CD4-positive, alpha-beta T cell treated with Interleukin-21 for 1 hour (primary cell): ENCODE measurements at places on chromosomes 7 and 10.

GRCh38 chr10:79947083-79947415 lies 1.9 kb downstream of the SFTPD start:
- no peak for DNase-seq

GRCh38 chr7:16647435-16647960 lies 1.5 kb downstream of the BZW2 start:
- DNase-seq: no peak

- DNase-seq: peak; percentile 13
Observed at GRCh38 chr7:141649865-141650634, 51.9 kb downstream of the DENND11 start.

- DNase-seq: no peak
Observed at GRCh38 chr10:130834170-130834569, 477.4 kb downstream of the TCERG1L start.

- no peak for DNase-seq
Observed at GRCh38 chr7:120190109-120190508, 82.9 kb upstream of the KCND2 start.
